ENCODE measurements at places on chromosomes 4 and X.

- no peak for DNase-seq
Observed at GRCh38 chr4:120777459-120777858, 145.1 kb downstream of the PRDM5 start.

DNA sequence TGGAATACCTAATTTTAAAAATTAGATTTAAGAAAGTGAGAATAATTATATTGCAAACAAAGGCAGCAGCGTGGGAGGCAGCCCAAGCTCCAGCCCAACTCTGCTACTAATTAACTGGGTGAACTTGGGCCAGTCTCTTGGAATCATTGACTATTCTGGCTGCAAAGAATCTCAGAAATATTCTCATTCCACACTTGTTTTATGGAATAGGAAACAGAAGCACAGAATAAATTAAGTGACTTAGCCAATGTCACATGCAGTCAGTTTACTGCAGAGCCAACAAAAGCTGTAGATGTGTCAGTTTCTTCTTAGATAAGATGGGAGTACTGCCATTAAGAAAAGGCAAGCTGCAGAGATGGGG lies 132.6 kb upstream of the FAM9B start:
- DNase-seq, result no peak

- no peak for DNase-seq
Observed at GRCh38 chrX:149152941-149153340, 352.2 kb downstream of the IDS start.

- DNase-seq, result no peak
Observed at GRCh38 chr4:74418063-74418670, 26.8 kb upstream of the AREG start.

DNA sequence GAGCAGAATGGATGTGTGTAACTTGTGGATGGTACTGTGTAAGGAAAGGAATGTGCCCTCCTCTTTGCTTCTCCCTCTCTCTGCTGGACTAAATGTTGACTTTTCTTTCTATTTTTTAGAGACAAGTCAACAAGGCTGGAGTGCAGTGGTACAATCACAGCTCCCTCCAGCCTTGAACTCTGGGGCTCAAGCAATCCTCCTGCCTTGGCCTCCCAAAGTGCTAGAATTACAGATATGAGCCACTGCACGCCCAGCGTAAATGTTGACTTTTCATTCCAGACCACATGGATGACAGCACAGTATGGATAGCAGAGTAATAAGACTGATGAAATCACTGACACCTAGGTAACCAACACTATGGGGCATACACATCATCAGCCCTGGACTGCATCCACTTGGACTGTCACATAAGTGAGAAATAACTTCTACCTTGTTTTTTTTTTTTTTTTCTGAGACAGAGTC lies 5.1 kb upstream of the RPS3A start:
- DNase-seq, result no peak

DNA sequence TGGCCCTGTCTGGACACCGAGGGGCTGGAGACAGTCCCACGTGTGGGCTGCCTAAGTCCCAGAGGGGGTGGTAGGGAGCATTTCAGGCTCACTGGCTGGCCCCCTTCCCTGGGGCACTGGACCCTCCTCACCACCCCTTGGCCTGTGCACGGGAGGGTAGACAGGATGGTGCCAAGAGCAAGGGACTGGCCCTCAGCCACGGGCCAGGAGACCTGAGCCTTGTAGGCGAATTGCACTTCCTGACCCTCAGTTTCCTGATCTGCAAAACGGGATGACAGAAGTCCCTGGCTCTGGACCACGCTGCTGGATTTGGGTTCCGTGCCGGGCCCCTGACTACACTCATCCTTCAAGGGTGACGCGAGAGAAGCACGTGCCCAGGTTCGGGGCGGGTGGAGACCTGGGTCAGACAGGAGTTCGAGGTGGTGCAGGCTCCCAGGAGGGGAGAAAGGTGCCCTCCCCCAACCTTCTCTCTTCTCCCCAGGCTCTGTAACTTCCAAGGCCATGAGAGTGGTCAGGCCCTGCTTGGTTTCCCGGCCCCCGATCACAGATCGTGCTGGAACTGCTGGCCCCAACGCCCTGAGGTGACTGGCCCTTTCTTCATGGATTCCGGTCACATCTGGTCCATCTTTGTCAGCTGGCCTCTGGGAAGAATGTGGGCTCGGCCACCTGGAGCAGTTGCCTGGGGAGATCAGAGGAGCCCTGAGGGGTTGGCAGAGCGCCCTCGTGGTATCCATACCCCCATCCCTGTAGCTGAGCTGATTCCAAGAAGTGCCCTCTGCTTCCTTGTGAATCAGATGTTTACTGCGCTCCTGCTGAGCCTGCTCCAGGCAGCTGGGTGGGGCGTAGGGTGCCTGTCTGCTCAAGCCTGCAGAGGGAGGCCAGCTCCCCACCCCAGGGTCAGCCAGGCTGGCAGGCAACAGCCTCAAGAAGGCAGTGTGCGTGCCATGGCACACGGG lies 3.3 kb downstream of the SH3BP2 start:
- DNase-seq, result no peak
